Small intestine (tissue), 16 donors: ENCODE measurements at places on chromosomes 4 and X. TPM values are rescaled to one million over a fixed set of nuclear protein-coding genes. Genes with fewer than 3 reads are reported as not detected.

Gene CACNA1F
- 1.7 TPM for polyA plus RNA-seq

DNA sequence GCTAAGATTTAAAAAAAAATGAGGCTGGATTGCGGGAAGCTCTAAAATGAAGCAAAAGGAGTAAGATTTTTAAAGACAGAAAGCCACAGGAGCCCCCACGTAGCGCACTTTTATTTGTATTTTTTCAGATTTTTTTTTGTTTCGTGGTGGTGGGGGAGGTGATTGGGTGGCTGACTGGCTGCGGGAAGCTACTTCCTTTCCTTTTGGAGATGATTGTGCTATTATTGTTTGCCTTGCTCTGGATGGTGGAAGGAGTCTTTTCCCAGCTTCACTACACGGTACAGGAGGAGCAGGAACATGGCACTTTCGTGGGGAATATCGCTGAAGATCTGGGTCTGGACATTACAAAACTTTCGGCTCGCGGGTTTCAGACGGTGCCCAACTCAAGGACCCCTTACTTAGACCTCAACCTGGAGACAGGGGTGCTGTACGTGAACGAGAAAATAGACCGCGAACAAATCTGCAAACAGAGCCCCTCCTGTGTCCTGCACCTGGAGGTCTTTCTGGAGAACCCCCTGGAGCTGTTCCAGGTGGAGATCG is 908 bp downstream of the PCDH10 start:
- no peak for DNase-seq

Gene SMIM31
- 44.6 TPM for polyA plus RNA-seq

Gene PITX2
- 34.3 TPM for polyA plus RNA-seq

- DNase-seq = no peak
Measured at GRCh38 chr4:147923381-147923780, 191.5 kb downstream of the ARHGAP10 start.

- DNase-seq = no peak
Measured at GRCh38 chr4:113657586-113658233, 103.8 kb downstream of the CAMK2D start.

- no peak for DNase-seq
Measured at GRCh38 chrX:47584714-47585113, 2.5 kb downstream of the TIMP1 start.

GRCh38 chr4:147351083-147351787 is 129.7 kb upstream of the EDNRA start:
- DNase-seq = peak; percentile 29

- DNase-seq = no peak
Measured at GRCh38 chr4:139986689-139987501, 167.1 kb downstream of the MAML3 start.

Gene ASB12
- not detected for polyA plus RNA-seq

Gene GPC3
- polyA plus RNA-seq = 14.3 TPM

- no peak for DNase-seq
Measured at GRCh38 chr4:69075061-69075792, 21.0 kb upstream of the UGT2B7 start.

Gene NXF2B
- polyA plus RNA-seq = 0.07 TPM

Gene RAI2
- polyA plus RNA-seq = not detected

DNA sequence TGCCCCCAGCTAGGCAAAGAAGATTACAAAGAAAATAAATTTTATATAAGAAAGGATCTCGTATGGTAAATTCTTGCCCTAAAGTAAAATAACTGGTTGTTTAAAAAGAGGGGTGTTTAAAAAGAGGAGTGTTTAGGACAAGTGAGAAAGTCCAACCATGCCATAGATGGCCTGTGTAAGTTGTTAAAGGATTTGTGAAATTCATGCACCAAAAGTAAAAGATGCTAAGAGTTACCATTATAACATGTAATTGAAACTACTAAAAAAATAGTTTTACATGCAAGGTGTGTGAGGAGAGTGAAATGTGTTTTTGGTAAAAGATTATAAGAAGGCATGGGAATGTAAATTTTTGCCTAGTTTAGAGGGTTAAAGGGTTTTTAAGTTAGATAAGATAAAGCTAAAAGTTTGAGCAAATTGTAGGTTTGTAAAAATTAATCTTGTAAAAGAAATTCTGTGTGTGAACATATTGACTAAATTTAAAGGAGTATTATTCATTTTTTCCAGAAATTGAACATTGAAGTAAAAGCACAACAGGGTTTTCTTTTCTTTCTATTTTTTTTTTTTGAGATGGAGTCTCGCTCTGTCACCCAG is 20.1 kb downstream of the HTT-AS start:
- DNase-seq = no peak

Gene ATP6AP2
- 19.5 TPM for polyA plus RNA-seq

DNA sequence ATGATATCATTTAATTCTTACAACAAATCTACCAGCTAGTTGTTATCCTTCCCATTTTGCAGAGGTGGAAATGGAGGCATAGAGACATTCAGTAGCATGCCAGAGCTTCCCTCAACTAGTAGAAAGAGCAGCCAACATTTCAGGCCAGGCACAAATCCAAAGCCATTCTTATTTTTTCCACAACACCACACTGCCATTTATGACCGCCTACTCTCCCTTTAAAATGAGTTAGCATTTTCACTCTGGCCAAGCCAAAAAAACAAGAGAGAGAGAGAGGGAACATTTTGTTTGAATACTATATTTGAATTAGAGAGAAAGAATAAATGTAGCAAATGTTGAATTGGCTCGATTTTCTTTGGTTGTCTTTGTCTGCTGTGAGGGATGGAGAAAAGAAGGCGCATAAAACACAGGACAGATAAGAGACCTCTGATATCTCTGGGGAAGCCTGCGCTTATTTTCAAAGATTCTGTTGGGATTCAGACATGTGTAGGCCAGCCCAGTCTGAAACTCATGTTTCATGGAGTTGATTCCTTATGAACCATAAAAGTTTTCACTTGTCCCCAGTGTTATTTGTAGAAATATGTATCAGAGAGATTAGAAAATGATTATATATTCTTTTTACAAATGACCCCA is 265.7 kb downstream of the RAB28 start:
- no peak for DNase-seq

- no peak for DNase-seq
Measured at GRCh38 chrX:3465017-3465416, 118.6 kb upstream of the MXRA5 start.

- no peak for DNase-seq
Measured at GRCh38 chr4:62448911-62449310, 1248.8 kb downstream of the ADGRL3 start.

- DNase-seq = no peak
Measured at GRCh38 chrX:112609631-112610030, 70.1 kb downstream of the LHFPL1 start.

DNA sequence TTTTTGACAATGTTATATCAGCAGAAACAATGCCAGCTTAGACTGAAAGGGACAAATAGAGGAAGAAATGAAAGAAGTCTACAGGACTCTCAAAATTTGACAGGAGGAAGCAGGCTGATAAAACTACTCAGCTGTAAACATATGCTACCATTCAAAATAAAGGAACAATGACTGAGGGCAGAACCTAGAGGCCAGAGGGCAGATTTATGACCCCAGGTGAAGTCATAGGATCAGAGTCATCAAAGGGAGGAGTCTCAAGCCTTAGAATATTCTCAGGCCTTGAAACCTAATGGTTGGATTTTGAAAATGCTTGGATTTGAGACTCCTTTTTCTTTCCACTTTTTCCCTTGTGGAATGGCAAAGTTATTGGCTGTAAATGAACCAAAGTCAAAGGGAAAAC is 17.0 kb upstream of the SYTL5 start:
- DNase-seq = peak; percentile 41

DNA sequence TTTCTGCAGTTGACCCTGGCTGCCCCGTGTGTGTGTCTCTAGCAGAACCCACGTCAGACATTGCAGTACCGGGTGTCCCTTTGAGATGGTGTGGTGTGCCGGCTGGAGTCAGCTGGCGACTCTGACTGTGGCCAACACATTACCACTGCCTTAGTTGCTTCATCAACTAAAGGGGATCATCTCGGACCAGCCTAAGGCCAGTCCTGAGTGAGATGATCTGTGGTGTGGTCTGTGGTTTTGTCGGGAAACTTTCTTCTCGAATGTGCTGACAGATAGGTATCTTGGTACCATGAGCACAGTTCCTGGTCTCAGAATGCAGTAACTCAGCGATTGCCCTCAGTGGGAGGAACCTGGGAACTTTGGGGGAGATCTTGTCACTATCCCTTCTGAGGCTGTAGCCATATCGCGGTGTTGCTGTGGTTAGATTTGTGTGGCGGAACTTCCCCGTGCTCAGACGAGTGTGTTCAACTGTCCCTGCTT is 15.8 kb downstream of the TBC1D14 start:
- DNase-seq = no peak

Gene RBM3
- 160 TPM for polyA plus RNA-seq

GRCh38 chrX:141375011-141375760 is 132.9 kb upstream of the SPANXC start:
- no peak for DNase-seq

DNA sequence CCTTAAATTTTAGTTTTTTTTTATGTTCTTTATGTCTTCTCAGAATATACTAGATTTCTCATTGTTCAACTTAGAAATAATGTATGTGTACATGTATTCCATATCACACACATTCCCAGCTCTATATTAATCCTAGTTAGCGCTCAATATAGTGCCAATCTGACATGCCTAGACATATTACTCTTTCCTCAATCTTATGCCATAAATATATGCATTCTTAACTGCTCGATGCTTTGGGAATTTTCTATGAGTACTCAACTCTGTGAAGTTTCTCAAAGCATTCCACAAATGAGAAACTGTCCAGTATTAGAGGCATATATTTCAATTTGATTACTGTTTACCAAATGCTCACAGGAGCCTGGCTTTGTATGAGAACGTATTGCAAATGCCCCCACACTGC is 231.2 kb upstream of the VEGFC start:
- no peak for DNase-seq

GRCh38 chr4:165207016-165207430 is 338 bp upstream of the KLHL2 start:
- no peak for DNase-seq

Gene IL3RA
- 0.54 TPM for polyA plus RNA-seq

DNA sequence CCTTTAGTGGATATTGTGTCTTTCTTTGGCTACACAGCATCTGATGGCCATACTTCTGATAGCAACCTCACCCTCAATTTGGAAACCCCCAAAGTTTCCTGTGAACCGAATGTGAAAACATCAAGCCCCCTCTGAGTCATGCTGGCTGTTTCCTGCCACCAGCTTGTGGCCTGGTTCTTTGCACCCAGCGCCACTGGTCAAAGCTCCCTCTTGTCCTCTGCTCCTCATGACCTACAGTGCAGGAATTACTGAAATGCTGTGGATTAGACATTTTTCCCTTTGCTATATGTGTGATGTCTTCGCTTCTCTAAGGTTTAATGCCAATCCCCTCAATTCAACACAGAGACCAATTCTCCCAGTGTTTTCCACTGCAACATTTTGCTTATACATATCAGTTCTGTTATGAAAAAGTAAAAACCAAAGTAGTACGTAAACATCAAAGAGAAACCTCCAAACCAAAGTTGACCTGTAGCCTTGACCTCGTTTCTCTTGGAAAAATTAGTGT is 224.0 kb upstream of the TENM3 start:
- DNase-seq = no peak

GRCh38 chr4:168907119-168907698 is 102.8 kb downstream of the CBR4 start:
- no peak for DNase-seq

GRCh38 chr4:8291701-8292477 is 22.3 kb downstream of the HTRA3 start:
- no peak for DNase-seq

Gene ATP2B3
- 0.36 TPM for polyA plus RNA-seq

Gene PDCL2
- polyA plus RNA-seq = not detected

Gene FNIP2
- 3.8 TPM for polyA plus RNA-seq

Gene UGT2B11
- polyA plus RNA-seq = not detected

DNA sequence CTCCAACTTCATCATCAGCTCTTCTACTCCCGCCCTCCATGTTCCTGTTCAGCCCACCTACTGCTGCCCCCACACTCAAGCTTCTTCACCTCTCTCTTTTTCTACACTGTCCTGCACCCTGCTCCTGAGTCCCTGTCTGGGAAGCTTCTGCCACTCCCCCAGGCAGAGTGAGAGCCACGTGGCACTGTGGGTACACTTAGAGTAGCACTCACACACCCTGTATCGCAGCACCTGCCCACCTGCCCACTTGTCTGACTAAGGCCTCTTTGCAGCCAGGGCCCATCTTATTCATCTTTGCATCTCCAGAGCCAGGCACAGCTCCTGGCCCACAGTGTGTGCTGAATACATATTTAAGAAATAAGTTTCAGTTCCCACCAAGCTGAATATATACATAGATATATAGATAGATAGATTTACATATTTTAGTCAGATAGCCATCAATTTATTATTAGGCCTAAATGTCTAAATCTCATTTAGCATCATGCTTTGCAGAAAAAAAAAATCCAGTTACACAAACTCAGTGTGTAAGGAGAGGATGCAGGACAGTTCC is 24.9 kb downstream of the CCDC149 start:
- no peak for DNase-seq

Gene UGT2B15
- polyA plus RNA-seq = 9.2 TPM

DNA sequence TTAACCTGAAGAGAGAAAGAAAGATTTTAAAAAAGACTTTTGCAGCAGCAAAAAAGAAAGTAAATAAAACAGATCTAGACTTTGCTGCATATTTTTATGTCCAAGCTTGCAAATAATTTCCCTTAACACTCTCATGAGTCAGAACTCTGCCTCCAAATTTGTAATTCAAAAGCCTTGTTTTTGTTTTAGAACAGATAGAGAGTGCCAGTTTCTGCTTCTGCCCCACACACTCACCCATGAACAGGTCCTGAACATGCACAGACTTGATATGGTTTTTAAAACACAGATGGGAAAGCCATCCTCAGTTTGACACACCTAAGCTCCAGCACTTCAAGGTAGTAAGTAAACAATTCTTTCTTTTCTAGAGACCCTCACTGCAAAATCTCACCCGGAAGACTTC is 39.7 kb upstream of the VCX3B start:
- no peak for DNase-seq

Gene SLC6A14
- not detected for polyA plus RNA-seq

GRCh38 chrX:49257846-49258748 is 6.4 kb downstream of the FOXP3 start:
- no peak for DNase-seq

DNA sequence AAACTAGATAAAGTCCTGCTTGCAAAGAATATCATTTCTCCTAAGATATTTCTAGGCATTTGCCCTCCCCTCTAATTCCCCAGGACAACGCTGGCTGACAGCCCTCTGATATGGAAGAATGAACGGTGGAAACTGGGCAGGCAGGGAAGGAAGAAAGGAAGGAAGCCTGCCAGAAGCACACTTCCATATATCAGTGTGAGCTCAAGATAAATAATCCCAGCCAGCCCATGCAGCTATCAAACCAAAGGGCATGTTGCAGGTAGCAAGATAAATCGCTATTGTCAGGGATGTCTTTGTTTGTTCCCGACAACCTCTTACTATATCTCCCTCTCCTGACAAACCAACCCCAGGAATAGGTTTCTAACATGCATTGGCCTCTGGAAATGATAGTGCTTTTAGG is 412.8 kb downstream of the HNRNPD start:
- DNase-seq = no peak

Gene TDO2
- 0.75 TPM for polyA plus RNA-seq
